ENCODE measurements at places on chromosomes 7 and 10.
A peak's percentile ranks its signal among the peaks of the same experiment; 100 is the strongest.

DNA sequence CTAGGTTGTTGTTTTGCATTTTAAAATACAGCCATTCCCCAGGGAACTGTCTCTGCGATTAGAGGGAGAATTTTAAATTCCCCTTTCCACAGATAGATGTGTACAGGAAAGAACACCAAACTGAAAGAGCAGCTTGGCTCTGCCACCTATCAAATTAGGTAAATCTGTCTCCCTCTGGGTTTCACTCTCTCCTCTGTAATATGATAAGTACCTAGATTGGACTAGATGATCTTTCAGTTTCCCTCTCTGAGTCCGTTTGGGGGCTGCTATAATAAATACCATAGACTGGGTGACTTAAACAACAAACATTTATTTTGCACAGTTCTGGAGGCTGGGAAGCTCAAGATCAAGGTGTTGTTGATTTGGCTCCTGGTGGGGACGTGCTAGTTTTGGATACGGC, 186.0 kb downstream of the KIF20B start:
- no peak for DNase-seq

DNA sequence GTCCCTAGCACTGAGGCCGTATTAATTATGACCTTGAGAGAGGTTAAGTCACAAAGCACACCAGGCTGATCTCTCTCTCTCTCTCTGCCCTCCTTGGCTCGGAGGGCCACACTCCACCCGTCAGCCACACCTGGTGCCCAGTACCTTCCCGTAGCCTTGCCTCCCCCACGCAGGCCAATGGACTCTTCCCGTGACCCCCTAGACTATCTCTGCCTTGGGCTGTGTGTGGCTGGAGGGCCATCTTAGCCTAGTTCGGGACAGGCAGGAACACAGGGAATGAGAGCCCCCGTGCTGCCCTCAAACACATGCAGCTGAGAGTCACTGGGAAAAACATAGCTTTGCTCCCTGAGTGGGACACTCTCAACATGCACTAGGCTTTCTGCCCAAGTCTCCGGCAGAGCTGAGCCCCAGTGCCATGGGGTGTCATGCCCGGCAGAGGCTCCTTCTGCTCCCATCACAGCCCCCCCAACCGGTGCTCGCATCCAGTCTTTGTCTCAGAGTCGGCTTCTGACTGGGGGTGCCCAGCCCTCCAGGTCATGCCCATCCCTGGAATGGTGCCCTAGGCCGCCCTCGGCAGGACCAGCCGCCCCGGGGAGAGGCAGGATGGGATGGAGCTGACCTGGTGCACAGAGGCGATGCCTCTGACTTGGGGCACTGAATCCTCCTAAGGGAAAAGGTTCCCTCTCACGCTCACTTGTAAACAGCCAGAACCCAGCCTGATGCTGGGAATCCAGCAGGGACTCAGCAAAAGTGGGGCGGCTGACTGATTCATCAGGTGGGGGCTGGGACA, 63.0 kb downstream of the TCERG1L start:
- DNase-seq = no peak

DNA sequence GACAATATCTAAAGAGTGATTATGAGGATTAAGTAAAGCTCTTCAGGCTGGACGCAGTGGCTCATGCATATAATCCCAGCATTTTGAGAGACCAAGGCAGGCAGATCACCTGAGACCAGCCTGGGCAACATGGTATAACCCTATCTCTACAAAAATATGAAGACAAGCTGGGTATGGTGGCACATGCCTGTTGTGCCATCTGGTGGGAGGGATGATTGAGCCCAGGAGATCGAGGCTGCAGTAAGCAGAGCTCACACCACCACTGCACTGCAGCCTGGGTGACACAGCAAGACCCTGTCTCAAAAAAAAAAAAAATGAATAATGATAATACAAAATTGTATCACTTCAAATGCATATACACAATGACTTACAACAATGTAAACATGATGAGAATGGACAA, 195.6 kb upstream of the AUTS2 start:
- no peak for DNase-seq

- no peak for DNase-seq
These were observed 200.6 kb downstream of the CHCHD3 start for GRCh38 chr7:132881317-132881716.

DNA sequence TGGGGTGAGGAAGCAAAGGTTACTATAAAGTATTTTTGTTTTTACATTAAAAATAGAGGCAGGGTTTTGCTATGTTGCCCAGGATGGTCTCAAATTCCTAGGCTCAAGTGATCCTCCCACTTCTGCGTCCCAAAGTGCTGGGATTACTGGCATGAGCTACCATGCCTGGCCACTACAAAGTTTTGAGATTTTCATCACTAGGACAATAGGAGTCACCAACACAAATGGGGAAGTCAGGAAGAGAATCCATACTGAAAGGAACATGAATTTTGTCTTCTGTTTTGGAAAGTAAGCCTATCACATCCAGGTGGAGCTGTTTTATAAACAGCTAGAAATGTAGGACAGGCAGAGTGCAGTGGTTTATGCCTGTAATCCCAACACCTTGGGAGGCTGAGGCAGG, 20.0 kb upstream of the CAPZA2 start:
- no peak for DNase-seq

DNA sequence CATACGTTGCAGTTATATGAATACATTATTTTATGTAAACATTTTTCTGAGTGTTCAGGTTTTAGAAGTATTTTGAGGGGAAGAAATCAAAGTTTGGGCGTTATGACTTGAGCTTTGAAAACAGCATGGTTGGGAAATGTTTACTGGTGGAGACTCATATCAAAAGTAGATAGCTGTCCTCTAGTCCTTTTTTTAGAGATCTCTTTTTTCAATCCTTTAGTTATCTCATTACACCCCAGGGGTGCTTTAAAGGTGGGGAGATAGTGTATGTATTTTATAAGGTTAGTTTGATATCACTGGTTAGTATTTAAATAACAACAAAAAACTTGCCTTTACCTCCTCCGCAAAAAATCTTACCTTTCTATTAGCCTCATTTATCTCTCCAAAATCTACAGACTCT, 2.3 kb downstream of the DMTF1 start:
- no peak for DNase-seq

DNA sequence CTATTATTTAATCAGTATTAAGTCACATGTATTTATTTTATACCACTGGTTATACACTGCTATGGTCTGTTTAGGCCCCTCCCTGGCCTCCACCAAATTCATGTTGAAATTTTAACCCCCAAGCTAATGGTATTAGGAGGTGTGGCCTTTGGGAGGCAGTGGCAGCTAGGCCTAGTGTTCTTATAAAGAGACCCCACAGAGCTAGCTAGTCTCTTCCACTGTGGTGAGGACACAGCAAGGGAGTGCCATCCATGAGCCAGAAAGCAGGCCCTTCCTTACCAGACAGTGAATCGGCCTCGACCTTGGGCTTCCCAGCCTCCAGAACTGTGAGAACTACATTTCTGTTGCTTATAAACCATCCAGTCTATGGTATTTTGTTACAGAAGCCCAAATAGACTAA, 28.7 kb downstream of the RBM48 start:
- DNase-seq = no peak

GRCh38 chr7:2225830-2226229, 6.9 kb downstream of the MAD1L1 start:
- DNase-seq = no peak

DNA sequence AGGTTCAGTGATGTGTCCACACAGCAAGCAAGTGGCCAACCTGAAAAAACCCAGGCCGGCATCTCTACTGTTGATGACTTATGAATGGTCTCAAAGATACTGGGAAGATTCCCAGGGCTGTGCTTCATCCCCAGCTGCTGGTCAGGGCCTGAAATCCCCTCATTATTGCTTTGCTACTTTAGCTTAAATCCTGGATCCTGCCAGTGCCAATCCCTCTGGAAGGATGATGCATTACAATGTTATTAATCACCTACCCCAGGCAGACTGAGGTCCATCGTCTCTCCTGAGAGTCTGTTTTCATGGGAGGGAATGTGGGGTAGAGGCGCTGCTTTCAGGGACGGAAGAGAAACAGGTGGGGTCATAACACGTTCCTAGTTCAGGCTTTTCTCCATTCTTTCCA, 371.6 kb downstream of the RPS24 start:
- no peak for DNase-seq

DNA sequence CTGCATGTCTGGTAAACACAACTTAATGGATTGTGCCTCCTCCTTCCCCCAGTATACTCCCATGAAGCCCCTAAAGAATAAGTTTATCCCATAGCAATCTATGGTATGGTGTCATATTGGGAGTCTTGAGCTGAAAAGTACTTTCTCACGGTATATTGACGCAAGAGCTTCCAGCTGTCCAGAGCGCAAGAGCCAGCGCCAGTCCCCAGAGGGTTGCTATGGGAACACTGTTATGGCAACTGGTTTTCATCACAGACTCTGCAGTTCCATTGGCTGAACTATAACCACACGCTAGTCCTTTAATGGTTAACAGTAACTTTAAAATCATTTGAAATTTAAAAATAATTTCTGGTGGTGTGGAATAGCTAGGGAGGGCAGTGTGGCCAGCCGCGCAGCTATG, 46.9 kb downstream of the PRPF18 start:
- no peak for DNase-seq

DNA sequence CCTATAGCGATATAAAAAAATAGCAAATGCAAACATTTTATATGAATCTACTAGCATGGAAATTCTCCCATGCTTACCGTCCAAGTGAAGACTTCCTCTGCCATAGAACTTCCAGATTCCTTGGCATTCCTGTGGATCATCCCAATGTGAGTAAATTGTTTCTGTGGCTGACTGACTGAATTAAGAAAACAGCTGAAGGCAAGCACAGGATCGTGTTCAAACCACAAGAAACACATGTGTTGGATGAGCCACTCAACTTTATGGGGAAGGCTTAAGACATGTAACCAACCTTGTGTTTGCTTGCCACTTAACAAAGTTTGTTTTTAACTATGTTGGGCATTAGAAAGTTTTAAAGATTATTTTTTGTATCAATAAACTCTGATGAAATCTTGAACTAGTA, 2.6 kb upstream of the MYPN start:
- no peak for DNase-seq

DNA sequence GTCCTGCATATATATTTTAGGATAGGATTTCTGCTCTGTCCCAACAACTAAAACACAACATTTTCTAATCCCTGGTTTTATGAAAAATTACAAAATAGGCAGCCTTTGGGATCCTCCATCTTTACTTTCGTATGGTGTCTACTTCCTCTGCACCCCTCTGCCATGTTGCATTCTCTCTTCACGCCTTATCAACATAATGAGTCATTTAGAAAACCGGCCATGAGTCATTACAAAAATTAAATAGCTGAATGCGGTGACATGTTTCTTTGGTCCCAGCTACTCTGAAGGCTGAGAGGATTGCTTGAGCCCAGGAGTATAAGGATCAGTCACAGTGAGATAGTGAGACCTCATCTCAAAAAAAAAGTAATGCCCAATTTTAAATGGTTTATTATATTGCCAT, 148.1 kb upstream of the CELF2 start:
- DNase-seq = no peak

GRCh38 chr10:127196282-127197153, at the start of gene INSYN2A:
Gene INSYN2A (minus strand): TSS chr10:127196591. CDS start chr10:127176395, 20,196 bp downstream.
- peak; percentile 69 for DNase-seq

GRCh38 chr7:88759230-88760135, at the start of gene ZNF804B:
Gene ZNF804B (plus strand): TSS chr7:88759700. CDS start chr7:88759977, 277 bp downstream.
- peak; percentile 43 for DNase-seq

DNA sequence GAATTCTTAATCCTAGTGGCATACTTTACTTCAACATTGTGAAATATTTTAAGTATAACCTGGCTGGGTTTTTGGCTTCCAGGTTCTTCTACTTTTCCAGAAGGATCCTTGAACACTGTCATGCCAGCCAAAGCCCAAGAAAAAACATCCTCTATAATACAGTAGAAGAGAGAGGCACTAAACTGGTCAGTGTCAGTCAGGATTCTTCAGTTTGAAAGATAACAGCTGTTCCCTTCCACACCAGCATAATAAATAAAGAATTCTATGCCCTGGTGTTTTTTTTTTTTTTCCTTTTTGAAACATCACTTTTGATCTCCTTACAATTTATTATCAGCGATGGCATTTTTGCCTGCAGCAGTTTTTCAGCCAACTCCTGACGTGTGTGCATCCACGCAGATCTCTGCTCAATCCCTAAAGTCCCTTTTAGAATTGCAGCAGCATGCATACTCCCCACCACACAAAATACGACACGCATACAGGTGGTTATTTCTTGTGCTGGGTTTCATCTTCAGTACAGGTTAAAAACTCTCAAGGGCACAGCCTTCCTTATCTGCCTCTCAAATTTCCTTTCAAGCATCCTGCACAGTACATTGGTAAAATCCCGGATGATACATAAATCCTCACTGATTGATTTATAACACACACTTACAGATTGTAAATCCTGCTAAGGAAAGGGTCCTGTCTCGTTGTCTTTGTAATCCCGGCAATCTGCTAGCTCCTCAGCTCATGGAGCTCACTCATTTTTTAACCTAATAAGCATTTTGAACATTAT, 100.2 kb downstream of the TPK1 start:
- peak; percentile 6 for DNase-seq

DNA sequence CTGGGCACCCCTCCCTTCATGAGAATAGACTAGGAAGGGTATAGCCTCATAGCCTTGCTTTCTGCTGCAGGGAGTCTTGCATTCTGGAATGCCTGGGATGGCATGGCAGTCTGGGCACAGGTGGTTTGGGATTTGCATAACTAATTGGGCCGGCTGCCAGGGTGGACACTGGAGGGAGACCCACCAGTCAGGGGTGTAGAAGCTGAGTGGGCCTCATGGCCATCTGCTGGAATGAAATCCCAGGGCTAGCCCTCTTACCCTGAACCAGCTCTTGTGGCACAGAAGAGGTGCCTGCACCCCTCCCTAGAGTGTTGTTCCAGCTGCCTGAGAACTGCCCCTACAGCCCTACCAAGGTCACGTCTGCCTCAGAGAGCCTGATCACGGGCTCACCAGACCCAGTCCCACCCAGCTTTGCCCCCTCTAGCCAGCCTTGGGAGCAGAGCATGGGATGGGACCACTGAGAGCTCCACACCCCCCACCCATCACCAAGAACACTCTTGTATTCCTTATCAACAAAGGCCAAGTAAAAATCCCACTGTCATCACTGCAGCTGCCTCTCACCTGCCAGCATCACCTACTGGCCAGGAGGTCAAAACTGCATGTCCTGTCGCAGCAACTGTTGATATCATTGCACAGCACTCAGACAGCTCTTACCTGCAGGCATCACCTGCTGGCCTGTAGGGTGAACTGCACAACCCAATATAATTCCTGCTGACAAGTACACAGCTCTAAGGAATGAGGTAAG, 148.9 kb downstream of the ZEB1 start:
- DNase-seq = no peak

- DNase-seq = no peak
These were observed 34.5 kb downstream of the ZNF503 start for GRCh38 chr10:75367021-75367487.

DNA sequence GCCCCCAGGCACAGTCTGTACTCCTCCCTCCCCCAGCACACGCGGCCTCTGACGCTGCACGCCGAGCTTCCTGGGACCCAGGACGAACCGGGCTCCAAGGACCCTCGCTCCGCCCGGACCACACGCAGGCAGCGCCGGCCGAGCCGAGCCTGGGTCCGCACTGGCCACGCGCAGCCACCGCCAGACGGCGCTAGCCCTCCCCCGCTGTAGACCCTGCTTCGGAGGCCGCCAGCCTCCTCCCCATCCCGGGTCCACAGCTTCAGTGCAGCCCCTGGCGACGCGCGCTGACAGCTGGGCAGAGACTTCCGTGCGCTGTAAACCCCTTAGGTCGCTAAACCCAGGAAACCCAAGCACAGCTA, 936 bp upstream of the TCERG1L start:
- DNase-seq = no peak
